Fibroblast of skin of left biceps (primary cell): ENCODE measurements at places on chromosomes 2 and 18.

DNA sequence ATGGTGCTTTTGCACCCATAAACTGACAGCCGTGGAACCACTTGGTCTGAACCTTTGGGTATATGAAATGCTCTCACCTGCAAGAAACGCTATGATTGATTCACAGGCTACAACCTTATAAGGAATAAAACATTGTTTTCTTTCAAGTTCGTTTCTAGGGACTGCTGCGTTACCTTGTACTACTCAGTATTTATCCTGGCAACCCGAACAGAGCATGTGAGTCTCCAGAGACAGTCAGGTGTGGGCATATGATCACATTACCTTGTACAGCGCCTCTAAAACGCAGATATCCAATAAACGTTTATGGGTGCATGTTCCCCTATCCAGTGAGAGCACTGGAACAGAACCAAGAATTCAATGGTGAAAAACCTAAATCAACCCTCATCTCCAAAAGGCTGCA lies 1.7 kb downstream of the CCBE1 start:
- no peak for DNase-seq

DNA sequence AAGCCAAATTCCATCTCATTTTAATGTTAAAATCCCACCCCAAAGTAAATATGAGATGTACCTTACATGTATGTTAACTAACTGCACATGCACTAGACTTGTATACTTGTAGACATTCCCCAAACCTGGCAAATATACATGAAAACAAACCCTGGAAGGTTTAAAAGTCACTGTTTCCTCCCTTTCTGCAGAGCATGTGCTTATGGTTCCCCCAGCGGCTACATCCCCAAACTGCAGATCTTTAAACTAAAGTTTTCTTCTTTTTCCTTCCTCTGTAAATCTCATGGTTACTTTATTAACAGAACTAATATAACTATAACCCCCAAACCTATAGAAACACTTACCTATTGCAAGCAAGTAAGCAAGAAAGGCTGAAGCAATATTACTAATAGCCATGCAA lies 731.5 kb downstream of the LRP1B start:
- no peak for DNase-seq

DNA sequence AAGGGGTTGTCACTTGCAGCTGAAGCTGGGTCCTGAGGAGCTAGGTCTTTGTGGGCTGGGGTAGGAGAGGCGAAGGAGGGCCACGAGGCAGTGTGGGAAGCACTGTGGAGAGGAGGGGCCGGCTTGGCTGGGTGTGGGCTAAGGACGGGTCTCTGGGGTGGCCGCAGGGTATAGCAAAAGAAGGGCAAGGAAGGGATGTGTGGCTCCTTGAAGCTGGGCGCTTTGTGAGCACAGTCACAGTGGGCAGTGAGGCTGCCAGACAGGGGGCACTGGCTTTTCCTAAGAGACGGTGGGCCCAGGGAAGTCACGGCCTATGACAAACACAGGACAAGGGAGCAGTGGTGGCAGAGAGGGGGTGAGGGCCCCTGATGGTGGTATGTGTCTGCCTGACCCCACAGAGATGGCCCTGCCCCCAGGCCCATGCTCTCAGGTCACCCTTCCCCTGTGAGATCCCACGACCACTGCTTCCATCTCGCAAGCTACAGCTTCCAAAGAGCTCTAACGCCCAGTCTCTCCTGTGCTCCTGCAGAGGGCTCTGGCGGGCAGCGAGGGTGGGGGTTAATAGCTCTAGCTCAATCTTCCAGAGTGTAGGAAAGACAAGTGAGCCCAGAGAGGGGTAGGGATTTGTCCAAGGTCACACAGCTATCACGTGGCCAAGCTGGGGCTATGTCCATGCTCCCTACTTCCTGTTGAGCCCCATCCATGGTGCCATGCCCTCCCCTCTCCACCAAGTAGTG lies 32.4 kb downstream of the KCNK3 start:
- DNase-seq: no peak

- no peak for DNase-seq
These were observed 30.3 kb upstream of the ARHGEF4 start for GRCh38 chr2:130806370-130806769.

DNA sequence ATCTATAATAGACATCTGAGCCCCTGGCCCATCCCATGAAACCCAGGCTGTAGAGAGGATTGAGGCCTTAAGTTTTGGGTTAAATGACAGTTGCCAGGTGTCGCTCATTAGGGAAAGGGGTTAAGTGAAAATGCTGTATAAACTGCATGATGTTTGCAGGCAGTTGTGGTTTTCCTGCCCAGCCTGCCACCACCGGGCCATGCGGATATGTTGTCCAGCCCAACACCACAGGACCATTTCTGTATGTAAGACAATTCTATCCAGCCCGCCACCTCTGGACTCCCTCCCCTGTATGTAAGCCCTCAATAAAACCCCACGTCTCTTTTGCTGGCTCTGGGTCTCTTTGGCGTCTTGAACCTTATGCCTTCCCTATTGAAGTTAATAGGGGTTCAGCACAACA lies 110.7 kb downstream of the XRCC5 start:
- DNase-seq: no peak

DNA sequence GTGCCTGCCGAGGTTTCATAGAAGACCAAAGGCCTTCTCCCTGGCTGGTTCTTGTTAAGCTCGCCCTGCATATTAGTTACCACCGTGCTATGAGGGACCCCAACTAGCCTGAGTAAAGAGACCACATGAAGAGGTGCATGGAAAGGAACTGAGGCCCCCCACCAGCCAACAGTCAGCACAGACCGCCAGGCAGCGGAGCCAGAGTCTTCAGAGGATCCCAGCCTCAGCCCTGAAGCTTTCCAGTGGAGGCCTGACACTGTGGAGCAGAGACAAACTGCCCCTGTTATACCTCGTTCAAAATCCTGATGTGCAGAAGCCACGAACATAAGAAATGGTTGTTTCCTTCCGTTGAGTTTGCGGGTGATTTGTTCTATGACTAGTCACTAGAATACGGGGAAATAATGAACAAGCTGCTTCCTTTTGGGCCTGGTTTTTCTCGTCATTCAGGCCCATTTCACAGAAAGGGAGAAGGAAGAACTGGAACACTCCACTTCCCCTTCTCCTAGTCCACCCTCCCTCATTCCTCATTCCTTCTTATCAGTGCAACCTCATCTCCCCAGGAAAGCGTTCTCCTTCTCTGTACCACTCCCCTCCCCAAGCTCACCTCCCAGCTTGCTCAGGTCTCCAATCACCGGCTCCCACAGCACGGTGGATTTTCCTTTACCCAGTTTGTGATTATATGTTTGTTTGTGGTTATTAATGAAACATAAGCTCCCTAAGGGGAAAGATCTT lies 3.0 kb upstream of the GLI2 start:
- DNase-seq: no peak

GRCh38 chr2:85986121-85986520 lies 97.3 kb upstream of the ST3GAL5 start:
- no peak for DNase-seq

- no peak for DNase-seq
These were observed 67.7 kb downstream of the TAF4B start for GRCh38 chr18:26293982-26294381.

GRCh38 chr18:28091197-28091596 lies 85.7 kb downstream of the CDH2 start:
- no peak for DNase-seq

- no peak for DNase-seq
These were observed at the start of gene MBP for GRCh38 chr18:77132369-77133050. MBP (minus strand) TSS chr18:77132783; CDS start chr18:77105261, 27,522 bp downstream.

DNA sequence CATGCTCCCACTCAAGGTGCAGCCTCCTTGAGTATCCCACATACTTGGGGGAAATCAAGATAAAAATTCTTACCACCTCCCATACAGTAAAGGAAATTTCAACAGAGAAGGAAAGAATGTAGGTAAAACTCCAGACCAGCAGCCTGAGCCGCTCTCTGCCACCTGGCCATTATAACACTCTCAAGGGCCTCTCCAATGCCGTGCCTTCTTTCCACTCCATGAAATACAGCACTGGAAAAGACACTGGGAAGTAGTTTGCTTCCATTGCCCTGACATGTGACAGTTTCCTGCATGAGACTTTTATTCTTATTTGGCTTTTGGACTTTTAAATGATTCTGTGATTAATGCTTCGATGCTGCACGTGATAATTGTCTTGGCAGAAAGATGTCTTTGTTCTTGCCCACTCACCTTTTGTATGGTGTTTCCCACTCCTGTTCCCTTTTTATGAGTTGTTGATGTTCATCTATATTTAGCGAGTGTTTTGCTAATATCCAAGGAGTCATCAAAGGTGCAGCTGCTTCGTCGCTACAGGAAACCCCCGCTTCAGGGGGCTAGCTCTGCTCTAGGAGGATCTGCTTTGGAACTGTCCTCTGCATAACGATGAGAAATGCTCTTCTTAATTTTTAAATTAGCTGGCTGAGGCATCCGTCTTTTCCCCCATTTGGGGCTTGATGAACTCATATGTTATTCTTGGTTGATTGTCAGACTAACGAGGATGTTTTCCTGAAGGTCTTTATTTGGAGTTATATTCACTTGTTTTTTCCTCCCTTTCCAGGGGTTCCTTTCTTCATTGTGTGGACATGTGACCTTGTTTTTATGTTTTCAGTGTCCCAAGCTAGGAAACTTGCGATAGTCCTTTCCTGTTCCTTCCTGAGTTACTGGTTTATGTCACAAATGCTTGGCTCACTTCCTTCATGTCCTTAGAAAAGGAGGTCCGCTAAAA lies 179.4 kb downstream of the TXNL1 start:
- no peak for DNase-seq

- no peak for DNase-seq
These were observed 131.9 kb upstream of the ZNF516 start for GRCh38 chr18:76626991-76627390.

- no peak for DNase-seq
These were observed 96.2 kb downstream of the MAIP1 start for GRCh38 chr2:200051611-200051945.

DNA sequence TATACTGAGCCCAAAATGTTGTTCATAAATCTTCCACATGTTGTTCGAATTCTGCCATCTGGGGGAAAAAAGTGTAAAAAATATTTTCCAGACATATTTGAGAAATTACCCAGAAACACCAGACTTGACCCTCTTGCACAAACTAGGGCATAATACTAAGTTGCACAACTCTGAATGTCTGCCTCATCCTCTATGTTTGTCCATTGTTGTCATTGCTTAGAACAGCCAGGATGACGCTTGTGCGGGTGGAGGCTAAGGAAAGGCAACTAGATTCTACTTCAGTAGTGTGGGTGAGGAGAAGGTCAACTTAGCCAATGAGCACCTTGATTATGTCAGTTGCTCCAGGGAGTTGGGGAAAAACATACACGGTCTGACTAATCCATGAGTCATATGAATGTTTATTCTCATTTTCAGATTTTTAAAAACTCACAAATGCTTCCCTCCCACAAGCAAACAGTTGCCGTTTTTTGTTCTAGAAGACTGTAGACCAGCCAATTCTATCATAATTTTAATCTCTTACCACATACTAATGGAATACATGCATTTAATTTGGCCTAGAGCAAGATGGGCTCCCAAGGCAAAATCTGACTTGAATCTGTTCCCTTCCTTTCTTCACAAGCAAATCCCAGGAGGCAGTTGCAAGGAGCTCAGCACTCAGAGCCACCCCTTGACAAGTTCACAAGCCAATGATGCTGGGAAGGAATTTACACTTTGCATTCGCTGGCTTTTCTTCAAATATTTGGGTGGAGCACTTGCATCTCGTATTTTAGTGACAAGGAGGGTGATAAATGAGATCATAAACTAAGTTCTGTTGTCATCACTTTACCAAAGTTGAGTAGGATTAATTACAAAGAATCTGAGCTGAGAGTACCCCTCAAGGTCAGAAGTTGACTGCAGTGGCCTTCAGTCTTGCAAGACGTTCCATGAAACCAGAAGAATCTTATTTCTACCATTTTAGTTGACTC lies 163.2 kb upstream of the TWIST2 start:
- DNase-seq: peak; percentile 96

DNA sequence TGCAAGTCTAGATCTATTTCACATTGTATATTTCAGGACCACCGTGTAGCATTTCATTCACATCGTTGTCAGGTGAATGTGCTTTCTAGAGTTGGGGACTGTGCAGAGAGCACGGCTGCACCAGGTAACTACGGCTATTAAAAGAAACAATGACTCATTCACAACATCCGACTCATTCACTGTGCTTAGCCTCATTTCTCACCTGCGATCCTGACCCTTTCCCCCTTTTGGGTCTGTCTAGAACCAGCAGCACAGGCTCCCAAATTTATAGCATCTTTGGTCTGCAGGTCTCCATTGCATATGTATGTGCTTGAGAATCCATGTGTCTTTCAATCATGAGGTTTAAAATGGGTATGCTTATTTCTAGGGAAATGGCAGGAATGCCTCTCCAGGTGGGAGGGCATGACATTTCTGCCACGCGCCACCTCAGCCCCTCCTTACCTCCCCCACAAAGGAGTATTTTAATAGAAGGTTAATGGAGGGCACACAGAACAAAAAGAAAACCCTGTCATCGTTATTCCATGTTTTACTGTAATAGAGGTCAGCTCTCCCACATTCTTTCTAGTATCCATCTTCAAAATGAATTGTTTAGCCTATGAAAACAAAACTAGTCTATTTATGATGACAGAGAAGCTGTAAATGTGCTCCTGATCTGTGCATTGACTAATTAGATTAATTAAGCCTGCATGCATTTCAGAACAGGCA lies 246.7 kb upstream of the EPHA4 start:
- DNase-seq: no peak

DNA sequence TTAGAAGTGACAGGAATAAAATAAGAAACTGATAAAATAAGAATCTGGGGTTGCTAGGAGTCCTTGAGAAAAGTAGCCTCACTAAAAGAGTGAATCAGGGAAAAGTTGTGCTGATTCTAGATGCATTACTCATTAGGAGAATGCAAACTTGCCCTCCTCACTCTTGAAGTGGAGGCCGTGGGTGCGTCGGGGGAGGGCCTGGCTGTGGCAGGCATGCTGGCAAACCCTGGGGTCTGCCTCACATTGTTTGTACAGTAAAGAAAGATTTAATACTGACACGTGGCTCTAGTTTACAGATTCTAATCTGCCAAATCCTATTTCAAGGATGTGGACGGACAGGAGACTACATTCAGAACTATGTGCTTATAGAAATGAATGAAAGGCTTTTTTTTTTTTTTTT lies 41.9 kb downstream of the TANC1 start:
- no peak for DNase-seq

DNA sequence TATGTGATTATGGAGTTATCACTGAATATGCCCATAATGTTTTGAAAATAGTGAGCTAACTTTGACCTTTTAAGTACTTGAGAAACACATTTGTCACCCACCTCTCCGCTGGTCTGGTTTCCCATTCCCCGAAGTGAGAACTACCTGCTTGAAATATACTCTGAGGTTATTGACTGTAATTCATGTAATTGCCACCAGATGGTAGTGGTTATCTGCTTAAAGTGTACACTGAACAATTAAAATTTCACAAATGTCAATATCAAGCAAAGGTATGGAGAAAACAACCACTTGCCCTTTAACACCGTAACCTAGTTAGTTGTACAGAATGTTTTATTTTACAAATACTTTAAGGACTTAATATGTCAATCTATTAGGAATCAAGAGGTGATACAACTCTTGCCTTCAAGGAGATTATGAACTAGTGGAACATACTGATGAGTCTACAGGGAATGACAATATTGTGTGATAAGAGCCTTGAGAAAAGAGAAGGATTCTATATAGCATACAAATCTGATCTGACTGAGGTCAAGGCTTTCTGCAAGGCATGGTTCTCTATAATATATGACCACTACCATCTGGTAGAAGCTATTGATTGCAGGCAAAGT lies 316.8 kb upstream of the KCNH7 start:
- peak; percentile 6 for DNase-seq

GRCh38 chr2:237797253-237797652 lies 1.3 kb upstream of the RBM44 start:
- DNase-seq: no peak

GRCh38 chr2:237702441-237703391 lies 75.3 kb downstream of the LRRFIP1 start:
- DNase-seq: no peak

GRCh38 chr18:58534535-58535301 lies 94.2 kb downstream of the ALPK2 start:
- DNase-seq: no peak
